ENCODE measurements at places on chromosomes 6 and 20.

- no peak for DNase-seq
Observed at GRCh38 chr6:43904311-43905123, 134.5 kb downstream of the VEGFA start.

DNA sequence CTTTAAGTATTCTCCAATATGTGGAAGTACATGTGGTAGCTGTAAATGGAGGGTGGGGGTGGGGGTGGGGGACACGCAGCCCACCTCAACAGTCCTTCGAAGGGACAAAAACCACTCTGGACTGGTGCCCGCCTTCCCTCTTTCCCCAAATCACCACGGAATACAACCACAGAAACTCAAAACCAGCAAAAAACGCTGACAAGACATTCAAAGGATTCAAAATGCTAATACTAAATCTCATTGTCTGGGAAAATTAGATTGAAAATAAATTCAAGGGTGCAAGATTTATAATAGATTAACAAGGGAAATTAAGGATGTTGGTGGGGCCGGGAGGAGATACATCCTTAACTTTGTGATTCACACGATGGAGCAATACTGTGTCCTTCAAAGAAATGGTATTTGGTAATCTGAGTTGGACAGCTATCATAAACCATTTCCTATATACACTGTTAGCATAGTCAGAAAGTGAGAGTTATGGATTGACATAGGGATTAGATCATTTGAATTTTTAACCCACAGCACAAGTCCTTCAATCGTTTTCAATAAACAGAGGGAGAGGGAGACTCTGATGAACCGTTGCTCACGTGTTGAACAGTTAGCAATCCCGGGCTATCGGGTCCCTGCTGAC lies 766 bp upstream of the TBC1D22B start:
- DNase-seq: no peak

DNA sequence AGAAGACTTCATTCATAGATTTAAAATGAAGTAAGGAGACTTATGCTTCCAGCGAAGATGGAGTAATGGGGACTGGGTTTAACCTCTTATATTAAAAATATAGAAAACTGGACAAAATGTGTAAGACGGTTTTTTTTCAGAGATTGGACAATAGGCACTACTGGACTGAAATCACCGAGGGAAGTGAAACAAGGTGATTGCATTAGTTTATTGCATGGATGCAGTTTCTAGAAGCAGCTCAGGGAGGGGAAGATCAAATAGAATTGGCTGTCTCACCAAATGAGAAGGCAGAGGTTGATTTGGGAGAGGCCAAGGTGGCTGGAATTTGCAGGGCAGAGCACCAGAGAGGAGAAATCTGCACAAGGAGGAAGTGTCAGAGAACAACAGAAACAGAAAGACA lies 162.6 kb downstream of the DNAH8 start:
- DNase-seq: no peak

DNA sequence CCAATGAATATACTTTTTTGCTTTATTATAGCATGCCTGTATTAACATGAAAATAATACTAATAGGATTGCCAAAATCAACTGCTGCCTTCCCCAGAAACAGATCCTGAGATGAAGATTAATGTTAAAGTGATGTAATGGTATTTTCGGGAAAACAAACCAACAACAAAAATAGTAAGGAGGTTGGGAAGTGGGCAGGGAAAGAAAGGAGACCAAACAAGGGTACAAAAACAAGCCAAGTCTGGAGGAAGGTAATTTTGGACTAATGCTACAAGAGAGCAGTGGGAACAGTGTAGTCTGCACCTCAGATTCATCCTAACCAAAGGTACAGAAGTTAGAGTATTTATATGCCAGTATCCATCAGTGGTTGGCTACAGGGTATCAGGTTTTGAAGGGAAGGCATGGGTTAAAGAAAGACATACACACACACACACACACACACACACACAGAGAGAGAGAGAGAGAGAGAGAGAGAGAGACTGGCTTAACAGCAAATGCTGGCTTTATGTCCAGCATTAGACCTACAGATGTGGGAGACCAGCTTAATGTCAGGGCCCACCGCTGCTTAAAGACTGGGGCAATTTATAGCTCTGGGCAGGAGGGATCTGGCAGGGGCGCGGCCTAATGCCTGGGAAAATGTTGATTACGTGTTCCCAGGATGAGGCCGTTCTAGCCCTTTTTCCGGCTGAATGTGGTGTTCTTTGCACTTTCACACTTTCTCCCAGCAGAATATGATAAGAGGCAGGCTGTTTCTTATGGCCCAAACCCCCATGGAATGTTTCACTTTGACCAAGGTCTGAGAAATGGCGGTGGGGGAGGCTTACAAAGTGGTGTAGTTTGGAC lies 3.8 kb upstream of the SLC17A1 start:
- no peak for DNase-seq

DNA sequence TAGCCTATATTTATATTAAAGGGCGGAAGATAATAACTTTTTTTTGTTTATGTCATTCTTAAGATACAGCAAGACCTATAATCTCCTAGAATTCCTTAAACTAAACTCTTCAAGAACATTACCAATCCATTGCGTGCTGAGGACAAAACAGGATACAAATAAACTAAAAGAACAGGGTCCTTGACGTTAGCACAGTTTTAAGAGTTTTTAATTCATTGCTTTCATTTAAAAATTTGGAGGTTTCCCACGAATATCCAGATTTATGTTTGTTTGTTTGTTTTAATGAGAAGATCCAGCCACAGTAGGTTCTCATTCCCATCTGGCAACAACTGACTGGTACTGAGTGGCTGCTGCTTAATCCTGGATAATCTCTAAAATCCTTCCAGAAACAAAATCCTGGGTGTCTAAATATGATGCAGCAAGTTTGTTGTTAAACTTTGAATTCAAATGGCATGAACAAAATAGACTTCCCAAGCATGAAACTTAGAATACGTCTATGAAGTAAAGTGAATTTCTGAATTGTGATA lies 153.7 kb downstream of the HACE1 start:
- no peak for DNase-seq

- DNase-seq: peak; percentile 36
Observed at GRCh38 chr6:5337573-5337972, 76.3 kb downstream of the FARS2 start.

DNA sequence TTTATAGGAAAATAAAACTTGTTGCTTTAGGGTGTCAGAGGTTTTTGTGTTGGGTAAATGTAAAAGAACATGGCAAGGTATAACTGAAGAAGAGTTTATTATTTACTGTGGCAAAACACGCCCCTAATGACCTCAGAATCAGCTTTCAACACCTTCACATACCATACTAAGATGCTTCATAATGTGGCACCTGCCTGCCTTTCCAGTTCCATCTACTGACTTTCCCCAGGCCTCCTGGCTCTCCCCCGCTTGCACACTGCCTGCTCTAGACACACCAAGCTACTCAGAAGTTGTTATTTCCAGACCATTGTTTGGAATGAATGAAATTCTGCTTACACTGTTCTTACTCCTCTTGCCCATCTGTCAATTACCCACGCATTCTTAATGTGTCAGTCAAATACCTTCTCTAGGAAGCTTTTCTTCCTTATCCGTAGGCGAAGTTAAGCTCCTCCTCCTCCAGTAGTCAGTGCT lies 1.8 kb downstream of the TIAM2 start:
- DNase-seq: no peak
